ENCODE measurements at places on chromosomes 1 and 21.

GRCh38 chr1:210981490-210981889, 152.5 kb downstream of the KCNH1 start:
- no peak for DNase-seq

GRCh38 chr21:41593051-41593759, 85.2 kb upstream of the TMPRSS2 start:
- no peak for DNase-seq

DNA sequence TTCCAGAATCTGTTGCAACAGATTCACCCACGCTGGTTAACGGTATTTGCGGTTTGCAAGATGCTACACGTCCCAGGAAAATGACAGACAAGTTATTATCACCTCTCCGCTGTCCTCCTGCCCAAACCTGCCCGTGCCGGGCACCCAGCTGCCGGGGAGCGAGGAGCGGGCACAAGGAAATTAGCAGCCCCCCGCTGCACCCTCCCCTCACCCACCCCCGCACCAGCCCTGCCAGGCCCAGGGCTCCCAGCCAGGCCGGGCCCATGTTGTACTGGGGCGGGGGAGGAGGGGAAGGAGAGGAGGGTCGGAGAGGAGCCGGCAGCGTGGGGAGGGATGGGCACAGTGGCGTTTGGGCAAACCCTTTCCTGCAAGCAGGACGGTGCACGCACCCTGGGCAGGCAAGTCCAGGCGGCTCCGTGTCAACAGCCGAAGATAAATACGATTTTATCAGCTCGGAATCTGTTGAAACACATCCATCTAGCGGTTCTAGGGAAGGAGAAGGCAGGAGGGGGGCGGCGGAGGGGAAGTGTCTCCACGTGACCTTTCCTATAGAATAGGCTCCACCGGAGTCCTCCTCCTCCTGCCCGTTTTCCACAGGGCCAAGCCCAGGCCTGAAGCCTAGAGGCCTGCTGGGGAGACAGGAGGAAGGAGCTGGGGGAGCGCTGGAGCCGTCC, 35.1 kb upstream of the CCDC27 start:
- DNase-seq = no peak

DNA sequence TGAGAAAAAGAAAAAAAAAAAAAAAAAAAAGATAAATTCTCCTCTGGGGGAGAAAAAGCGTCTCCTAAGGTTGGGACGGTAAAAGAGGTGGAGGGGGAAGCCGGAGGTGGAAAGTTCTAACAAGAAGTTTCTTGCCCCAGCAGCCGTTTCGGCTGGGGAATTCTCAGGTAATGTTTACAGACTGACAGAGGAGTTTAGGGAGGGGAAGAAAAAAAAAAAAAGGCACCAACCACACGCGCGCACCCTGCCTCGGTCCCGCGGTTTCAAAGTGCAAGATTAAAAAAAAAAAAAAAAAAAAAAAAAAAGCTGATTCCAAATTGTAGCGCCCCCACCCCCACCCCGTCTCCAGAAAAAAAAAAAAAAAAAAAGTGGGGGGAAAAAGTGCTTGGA, 504 bp downstream of the DHRS3 start:
- DNase-seq = no peak

Data from G401 (cell line).